ENCODE measurements at places on chromosomes 1 and 21. TPM values are rescaled to one million over a fixed set of nuclear protein-coding genes. Genes with fewer than 3 reads are reported as not detected.

DNA sequence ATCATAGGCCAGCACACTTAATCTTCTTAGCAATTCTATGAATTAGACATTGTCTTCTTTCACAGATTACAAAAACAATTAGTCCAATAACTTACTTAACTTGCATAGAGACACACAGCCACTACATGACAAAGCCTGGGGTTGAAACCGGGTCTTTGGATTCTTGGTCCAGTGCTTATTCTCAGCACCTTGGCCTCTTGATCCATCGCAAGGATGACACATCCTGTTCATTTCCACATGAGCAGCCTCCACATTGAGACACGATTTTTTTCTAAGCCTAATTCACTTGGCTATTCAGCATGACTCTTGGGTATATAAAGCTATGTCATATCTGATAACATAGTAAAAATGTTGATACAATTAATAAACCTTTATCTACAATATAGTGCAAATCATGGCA lies 221.0 kb upstream of the FOXD3 start:
- no peak for DNase-seq

GRCh38 chr1:33970148-33970825 lies 106.4 kb downstream of the HMGB4 start:
- DNase-seq: no peak

- DNase-seq: no peak
Observed at GRCh38 chr1:222204475-222204874, 343.4 kb downstream of the HHIPL2 start.

- DNase-seq: no peak
Observed at GRCh38 chr1:39333296-39333695, 128.8 kb downstream of the MACF1 start.

- no peak for DNase-seq
Observed at GRCh38 chr1:205578780-205579571, 52.8 kb downstream of the ELK4 start.

DNA sequence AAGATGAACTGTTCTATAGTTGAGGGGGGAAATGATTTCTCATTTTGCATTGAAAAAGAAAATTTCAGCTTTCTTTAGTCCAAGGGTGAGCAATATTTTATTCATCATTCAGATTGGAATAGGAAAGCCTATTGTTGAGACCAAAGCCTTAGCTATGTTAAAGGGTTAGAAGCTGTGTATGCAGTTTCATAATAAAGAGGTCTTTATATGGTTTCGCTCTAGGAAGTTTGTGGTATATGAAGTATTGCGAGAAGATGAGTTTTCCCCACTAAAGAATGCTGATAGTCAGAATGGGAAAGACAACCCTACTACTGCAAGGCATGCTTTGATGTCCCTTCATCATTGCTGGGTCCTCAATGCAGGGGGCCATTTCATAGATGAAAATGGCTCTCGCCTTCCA lies 28.6 kb downstream of the UAP1 start:
- DNase-seq: no peak

DNA sequence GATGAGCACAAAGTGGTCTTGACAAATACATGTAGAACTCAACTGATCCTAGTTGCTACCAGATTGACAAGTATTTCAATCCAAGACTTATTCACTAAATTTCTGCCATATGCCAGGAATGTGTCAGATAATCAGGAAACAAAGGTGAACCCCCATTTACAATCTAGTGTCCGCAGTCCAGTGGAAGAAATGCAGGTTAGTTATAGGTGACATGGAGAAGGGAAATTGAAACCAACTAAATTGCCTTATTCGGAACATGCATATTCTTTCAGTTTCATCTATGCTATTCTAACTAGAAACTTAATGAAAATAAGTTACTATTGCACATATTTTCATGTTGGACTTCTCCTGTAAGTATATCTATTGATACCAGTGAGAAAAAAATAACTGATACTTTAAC lies 209.4 kb downstream of the COL24A1 start:
- DNase-seq: no peak

DNA sequence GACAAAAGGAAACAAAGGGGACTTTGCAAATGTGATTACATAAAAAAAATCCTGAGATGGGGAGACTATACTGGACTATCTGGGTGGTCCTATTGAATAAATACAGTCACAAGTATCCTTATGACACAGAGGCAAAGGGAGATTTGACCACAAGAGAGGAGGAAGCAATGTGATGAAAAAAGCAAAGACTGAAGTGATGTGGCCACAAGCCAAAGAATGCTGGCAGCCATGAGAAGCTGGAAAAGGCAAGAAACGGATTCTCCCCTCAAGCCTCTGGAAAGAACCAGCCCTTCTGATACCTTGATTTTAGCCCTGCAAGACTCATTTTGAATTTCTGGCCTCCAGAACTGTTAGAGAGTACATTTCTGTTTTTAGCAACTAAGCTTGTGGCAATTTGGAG lies 36.4 kb downstream of the OLFML2B start:
- no peak for DNase-seq

- no peak for DNase-seq
Observed at GRCh38 chr1:1928231-1929101, 9.4 kb upstream of the TMEM52 start.

DNA sequence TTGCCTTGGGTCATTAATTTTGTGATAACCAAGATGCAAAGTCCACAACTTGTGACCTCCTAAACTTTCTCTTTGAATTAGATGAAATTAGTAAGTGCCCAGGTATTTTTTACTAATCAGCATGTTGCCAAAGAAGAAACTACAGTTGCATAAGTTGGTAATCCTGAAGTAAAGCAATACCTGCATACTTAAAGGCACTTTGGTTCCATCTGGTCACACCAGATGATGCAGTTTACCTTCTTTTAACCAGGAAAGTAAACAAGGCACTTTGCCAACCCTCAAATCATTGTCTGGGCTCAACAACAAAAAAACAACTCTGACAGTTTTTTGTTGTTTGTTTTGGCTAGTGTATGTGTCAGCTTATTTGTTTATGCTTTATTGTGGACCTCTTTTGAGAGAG lies 55.5 kb upstream of the DYNLT5 start:
- no peak for DNase-seq

DNA sequence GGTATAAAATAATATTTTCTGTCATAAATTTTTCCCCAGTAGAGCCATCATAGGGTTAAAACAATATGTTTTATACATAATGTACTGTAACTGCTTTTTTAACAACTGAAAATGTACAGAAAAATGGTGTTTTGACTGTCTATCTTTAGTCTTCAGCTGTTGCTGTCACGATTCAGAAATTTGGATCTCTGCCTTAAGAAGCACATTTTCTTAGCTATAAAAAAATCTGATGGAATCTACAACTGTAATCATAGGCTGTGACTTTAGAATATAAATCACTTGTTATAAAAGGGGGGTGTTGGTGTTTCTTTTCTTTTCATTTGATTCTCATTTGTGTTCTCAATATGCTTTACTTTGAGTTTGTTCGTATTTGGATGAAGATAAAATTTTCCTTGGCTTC lies 187.5 kb downstream of the PDE4B start:
- DNase-seq: no peak

DNA sequence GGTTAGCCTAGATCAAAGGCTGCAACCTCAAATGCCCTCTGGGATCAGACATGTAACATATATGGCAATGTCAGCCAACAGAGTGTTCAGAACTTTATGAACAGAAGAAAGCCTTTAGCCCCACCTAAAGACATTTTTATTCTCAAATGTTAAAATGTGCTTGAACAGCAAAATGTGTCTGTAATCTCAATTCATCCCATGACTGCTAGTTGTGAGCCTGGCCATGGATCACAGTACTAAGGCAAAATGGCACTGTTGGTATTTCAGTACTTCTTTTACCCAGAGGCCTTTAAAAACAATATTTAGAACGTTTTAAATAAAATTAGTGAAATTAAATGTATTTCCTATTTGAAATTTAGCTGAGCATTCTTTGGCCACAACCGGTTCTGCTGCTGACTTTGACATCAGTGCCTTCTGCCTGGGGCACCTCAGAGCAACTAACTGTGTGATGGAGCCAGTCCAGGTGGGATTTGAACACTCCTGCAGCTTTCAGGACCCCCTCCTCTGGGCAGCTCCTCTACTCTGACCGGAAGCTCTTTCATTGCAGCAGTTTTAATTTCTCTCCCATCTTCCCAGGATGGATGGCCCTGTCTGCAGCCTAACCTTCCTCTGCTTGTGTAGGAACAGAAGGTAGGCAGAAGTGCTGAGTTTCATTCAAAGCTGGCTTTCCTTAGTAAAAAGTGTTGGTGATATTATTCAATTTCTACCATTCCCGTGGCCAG lies 68.3 kb upstream of the NFIA start:
- DNase-seq: no peak

DNA sequence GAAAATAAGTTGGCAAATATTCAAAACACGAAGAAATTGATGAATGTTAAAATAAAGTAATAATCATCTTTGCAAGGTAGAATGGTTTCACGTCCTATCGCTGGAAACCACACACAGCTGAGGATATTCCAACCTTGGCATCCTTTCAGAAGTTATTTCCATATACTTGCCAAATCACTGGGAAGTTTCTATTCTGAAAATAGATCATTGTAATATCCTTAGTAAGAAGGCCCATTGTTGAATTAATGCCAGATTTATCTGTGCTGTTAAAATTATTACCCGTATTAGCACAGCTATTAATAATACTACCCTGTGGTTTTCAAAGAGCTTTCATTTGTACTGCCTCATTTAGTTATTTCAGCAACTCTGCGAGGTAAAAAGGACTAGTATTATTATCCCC lies 81.1 kb downstream of the OLFM3 start:
- DNase-seq: no peak

- DNase-seq: no peak
Observed at GRCh38 chr1:234957330-234958065, 171.1 kb downstream of the TOMM20 start.

GRCh38 chr1:218803351-218803997 lies 370.2 kb upstream of the LYPLAL1 start:
- DNase-seq: no peak

DNA sequence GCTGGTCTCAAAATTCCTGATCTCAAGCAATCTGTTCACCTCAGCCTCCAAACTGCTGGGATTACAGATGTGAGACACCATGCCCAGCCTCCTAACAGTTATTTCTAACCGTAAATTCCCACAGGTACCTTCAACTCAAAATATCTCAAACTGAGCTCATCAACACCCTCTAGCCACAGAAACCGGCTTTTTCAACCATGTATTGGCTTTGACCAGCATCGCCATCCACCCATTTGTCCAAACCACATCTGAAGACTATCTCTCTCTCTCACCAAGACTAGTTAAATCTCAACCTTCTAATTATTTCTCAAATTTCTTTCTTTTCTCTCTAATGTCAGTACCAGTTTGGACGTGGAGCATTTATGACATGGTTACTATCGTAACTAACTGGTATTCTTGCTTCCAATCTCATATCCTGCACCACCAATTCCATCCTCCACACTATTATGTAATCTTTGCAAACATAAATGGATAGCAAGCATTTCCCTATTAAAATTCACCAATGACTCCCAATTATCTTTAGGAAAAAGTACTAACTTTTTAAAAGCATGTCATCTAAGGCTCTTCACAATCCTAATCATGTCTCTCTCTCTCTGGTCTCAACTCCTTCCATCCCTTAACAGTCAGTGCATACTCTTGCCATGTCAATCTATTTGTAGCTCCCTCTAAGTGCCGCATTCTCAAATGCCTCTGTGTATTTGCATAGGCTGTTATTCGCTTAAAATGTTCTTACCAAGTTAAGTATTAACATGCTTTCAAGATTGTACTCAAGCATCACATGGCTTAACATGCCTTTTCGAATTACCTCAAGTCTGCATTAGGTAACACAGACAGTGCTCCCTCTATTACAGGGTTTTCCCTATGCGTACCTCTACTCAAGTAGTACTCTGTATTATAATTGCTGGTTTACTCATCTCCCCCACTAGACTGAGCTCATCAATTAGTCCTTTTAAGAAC lies 18.1 kb downstream of the RSBN1 start:
- DNase-seq: no peak

DNA sequence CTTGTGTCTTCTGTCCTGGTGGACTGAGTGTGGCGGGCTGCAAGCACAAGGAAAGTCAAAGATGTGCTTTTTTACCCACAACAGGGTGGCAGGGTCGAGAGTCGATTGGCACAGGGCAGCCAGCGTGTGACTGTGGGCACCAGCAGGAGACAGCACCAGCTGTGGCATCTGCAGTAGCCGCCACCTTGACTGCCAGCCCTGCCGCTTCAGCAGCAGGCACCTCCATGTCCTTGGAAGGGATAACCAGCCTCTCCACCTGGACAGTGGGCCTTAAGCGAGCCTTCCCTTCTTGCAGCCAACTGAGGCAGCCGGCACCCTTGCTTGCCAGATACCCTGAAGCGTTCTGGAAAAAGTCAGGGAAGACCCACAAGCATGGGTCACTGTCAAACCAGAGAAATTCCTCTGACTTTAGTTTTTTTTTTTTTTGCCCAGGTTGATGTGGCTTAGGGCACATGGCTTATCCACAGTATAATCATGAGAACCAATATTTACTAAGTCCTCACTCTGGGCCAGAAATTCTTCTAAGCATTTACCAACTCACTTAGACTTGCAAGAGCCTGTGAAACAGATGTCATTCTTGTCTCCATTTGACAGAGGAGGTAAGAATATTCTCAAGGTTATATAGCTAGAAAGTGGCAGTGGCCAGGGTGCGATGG lies 30.1 kb upstream of the PTGFRN start:
- no peak for DNase-seq

DNA sequence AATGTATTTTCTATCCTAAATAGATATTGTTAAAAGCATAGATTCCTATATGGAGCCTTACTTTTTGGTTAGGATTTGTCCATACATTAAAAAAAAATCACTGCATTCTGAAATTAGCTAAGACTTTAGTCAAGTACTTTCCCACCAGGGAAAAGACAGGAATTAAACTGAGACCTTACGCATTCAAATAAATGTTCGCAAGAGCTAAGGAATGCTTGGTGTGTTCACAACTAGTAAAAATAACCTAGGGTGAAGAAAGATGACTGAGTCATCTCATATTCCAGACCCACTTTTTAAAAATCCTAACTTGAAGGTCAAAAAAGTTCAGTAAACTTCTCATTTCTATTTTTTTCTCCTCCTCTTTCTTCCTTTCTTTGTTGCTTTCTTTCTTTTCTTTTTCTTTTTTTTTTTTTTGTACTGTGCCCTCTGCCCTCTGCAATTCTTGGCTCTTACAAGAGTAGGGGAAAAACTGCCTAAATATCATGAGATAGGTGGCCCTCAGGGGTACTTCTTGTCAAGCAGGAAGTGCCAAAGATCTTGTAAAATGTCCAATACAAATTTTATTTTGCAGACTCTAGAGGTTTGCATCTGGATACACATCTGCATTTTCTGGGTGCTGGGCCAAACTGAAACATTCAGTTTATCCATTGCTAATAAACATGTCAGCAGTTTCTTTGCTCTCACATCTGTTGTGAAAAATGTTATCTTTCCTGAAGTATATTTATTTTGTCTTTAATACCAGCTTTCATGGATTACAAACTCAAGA lies 121.4 kb upstream of the GORAB start:
- no peak for DNase-seq

- no peak for DNase-seq
Observed at GRCh38 chr1:46517932-46518498, 28.4 kb downstream of the DMBX1 start.

Gene EVA1C
- not detected for total RNA-seq

Gene PGLYRP4
- total RNA-seq: 0.74 TPM

Gene A3GALT2
- not detected for total RNA-seq

Gene ESRRG
- total RNA-seq: not detected

Gene LHX8
- total RNA-seq: not detected

Gene ZNF593OS
- not detected for total RNA-seq

Gene GBP4
- 4.3 TPM for total RNA-seq

Gene LRRIQ3
- 1.6 TPM for total RNA-seq

All from GM12878 (cell line).